ENCODE measurements at places on chromosomes 6 and 20.

- no peak for DNase-seq
These were observed 240.4 kb downstream of the PHACTR1 start for GRCh38 chr6:12956991-12957320.

- DNase-seq = no peak
These were observed 6.7 kb upstream of the PNRC1 start for GRCh38 chr6:89073840-89074239.

GRCh38 chr20:63374504-63374903, 13.4 kb upstream of the CHRNA4 start:
- no peak for DNase-seq

DNA sequence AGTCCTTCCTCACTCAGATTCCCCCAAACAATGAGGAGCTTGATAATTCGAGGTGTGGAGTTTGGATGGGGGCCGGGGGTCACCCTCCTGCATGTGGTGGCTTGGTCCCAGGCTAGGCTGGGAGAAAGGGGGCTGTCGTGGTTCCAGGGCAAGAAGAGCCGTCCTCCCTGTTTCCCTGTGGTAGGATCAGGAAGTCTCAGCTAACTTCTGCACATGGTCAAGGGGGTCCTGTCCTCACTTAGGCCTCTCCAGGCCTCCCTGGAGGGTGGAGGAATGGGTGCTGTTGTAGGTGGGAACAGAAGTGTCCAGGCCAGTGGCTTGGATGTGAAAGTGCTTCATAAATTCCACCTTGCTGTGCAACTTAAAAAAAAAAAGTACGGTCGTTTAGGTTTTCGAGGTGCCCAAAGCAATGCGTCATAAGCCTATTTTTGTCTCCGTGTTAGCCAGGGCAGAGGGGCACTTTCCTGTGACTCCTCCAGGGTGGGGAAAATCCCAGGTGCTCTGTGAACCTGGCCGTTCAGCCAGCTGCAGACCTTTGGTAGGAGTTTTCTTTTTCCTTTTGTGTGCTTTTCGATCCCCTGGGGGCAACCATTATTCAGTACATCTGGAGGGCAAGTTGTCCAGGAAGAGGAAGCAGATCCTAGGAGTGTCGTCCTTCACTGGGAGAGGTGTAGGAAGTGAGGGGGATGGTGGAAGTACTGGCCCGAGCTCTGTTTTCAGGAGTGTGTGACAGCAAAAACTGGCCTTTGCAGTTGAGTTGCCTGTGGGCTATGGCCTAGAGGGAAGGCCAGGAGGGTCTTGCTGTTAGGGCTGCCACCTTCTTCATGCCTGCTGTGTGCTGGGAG, 9.6 kb downstream of the IGF2R start:
- DNase-seq = peak; percentile 45

- no peak for DNase-seq
These were observed 34.5 kb downstream of the KIF16B start for GRCh38 chr20:16538779-16539178.

- no peak for DNase-seq
These were observed 15.6 kb downstream of the FAM83D start for GRCh38 chr20:38941726-38942389.

DNA sequence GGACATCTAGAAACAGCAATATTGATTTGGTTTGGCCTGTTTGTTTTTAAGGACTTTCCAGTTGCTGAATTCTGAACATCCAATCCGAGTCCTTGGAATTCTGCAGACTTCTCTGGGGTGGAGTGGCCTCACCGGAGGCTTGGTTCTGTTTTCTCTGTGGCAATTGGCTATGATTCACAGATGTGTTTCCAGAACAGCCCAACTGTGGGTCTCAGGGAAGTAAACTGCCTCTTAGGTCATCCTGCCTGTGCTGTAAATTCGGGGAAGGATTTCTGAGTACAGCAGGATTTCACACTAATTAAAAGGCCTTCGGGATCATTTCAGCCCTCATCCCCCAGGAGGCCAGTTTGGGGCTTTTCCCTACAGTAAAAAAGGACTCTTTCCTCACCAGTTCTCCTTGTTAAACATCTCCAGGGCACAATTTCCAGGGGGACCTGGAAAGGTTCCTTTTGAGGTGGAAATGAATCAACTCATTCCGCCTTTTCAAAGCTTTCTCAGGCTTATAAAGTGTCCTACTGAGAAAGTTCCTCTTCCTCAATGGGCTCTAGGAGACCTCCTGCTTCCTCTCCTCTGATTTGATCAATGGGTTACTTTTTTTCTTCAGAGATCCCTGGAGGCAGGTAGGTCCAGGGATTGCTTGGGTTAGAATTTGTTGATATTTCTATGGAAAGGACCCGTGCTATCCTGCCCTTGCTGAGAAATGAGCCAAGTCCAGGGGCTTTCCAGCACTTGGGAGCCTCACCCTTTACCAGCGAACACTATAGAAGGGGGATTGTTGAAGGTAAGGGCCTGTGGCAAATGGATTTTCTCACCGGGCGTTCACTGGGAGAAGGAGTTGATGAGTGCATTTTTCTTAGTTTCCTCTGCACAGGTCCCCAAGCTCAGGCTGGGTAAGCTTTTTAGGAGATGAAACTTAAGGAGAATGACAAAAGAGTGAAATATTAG, 114.6 kb downstream of the CLIC5 start:
- DNase-seq = no peak

DNA sequence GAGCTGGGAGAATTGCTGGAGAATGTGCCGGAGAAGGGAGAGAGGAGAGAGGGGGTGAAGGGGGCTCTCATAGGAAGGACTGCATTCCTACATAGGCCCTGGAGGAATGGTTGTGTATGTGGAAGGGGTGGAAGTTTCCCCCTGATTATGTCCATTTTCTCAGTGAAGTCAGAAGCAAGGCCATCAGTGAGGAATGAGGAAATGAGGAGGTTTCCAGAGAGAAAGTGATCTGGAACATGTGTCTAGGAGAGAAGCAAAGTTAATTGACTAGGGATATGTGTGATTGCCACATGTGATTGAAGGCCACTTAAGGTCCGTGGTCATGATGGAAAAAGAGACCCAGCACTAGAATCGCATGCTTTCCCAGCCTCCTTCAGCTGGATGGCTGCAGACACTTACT, 42.3 kb downstream of the TBPL1 start:
- no peak for DNase-seq
